ENCODE measurements at places on chromosomes 2 and 18. TPM values are rescaled to one million over a fixed set of nuclear protein-coding genes. Genes with fewer than 3 reads are reported as not detected.

PSME4 gene
- total RNA-seq, result 44.3 TPM

ABCB11 gene
- not detected for total RNA-seq

FAM237A gene
- not detected for total RNA-seq

UGT1A3 gene
- not detected for total RNA-seq

POTEJ gene
- not detected for total RNA-seq

RNU2-63P gene
- 1.7 TPM for total RNA-seq

PDCD1 gene
- total RNA-seq, result 33.2 TPM

TTR gene
- total RNA-seq, result not detected

DNA sequence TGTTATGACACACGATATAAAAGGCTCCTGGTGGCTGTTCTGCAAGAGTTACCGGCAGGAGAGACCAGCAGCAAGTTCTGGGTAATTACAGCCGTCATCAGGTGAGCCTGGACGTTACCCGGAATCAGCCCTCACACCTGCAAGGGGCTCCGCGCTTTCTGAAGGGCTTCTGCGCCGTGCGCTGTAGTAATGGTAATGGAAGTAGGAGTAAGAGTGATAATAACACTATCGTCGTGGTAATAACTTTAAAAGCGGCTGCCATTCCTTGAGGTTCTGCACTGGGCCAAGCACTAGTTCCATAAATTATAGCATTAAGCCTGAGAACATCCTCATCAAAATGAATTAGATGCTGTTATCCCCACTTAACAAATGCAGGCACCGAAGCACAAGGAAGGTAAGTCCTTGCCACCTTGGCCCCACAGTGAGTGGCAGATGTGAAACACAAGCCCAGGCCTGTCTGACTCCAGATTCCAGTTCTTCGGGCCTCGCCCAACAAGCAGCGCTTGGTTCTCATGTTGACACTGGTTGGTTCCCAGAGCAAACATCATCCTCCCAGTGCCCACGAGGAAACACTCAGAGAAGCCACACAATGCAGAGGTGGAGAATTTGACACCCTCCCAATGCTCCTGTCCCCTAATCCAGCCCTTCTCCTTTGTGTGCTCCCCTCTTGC, 205.2 kb downstream of the EIPR1 start:
- peaks cover 16% of the 10 kb centered on the region for H3K36me3 ChIP-seq
- H3K4me3 ChIP-seq, result no peak overlapping the region
- H3K27ac ChIP-seq, result no peak overlapping the region

DNA sequence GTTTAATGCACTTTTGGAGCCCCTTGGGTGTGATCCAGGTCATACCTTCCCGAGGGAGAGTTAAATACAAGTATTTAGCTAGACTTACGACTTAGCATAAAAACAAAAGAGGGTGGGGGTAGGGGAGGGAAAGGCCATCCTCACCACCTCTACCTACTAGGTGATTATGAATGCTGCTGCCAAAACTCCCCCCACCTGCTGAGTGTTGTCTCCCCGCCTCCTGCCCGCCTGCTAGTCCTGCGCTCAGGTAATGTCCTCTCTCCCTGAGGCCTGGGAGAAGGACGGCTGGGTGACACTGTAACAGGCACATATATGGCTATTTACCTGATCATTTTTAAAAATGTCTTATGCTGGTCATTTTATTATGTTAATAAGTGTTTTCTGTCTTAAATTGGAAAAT, 3.0 kb upstream of the NCKAP5 start:
- H3K27ac ChIP-seq, result no peak overlapping the region
- no peaks in the 10 kb centered on the region for H3K36me3 ChIP-seq
- DNase-seq, result no peak
- no peak overlapping the region for H3K4me3 ChIP-seq
- peaks cover 17% of the 10 kb centered on the region for H3K27me3 ChIP-seq

DNA sequence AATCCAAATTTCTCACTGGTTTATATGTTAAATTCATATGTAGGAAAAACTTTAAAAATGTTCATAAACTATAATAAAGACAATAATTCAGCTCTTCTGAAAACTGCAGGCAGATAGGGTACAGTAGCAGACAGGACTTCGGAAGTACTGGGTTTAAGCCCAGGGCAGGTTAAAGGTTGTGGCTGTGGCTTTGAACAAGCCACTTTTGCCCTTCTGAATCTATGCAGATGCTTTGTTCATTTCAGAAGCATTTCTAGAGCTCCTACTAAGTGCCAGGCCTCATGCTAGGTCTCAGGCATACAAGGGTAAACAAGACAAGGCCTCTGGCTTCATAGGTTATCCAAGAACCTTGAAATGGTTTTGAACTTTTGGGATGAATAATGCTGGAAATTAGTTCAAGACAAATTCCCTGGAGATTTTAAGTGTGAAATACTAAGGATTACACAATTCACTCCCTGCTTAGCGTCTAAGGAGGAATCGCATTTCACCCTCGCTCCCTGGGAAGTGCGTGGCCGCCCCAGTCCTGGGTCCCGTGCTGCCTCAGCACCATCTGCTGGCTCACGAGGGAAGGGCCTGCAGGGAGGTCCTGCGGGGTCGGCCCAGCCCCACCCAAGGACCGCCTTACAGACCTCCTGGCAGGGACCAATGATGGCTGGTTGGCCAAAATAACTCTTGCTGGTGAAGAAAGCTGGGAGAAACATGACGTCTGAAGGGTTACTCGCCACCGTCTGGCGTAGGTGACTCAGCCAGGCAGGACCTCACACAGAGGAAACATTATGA, 67.7 kb upstream of the L3MBTL4 start:
- no peaks in the 10 kb centered on the region for H3K4me1 ChIP-seq
- peaks cover 5% of the 10 kb centered on the region for H3K27me3 ChIP-seq
- no peak overlapping the region for H3K27ac ChIP-seq
- peak; percentile 25 for DNase-seq

GRCh38 chr18:60411715-60412114, 39.1 kb upstream of the MC4R start:
- no peak for DNase-seq
- H3K27me3 ChIP-seq, result no peaks in the 10 kb centered on the region
- H3K27ac ChIP-seq, result no peak overlapping the region

- H3K27ac ChIP-seq, result no peak overlapping the region
- DNase-seq, result no peak
- H3K27me3 ChIP-seq, result peaks cover 5% of the 10 kb centered on the region
- H3K4me1 ChIP-seq, result peaks cover 29% of the 10 kb centered on the region
- no peak overlapping the region for H3K4me3 ChIP-seq
- H3K36me3 ChIP-seq, result no peaks in the 10 kb centered on the region
Observed at GRCh38 chr2:85702172-85702571, 8.0 kb downstream of the GNLY start.

- no peak overlapping the region for H3K4me3 ChIP-seq
- DNase-seq, result no peak
- H3K4me1 ChIP-seq, result peaks cover 35% of the 10 kb centered on the region
- H3K27ac ChIP-seq, result no peak overlapping the region
- H3K27me3 ChIP-seq, result no peaks in the 10 kb centered on the region
- peaks cover 2% of the 10 kb centered on the region for H3K36me3 ChIP-seq
Observed at GRCh38 chr2:37593024-37593423, 78.4 kb downstream of the CDC42EP3 start.

GRCh38 chr2:12918138-12918834, 201.6 kb downstream of the TRIB2 start:
- no peaks in the 10 kb centered on the region for H3K4me1 ChIP-seq
- H3K27me3 ChIP-seq, result peaks cover 10% of the 10 kb centered on the region
- no peak overlapping the region for H3K4me3 ChIP-seq
- no peak overlapping the region for H3K27ac ChIP-seq
- DNase-seq, result no peak

- H3K36me3 ChIP-seq, result peaks cover 79% of the 10 kb centered on the region
- H3K27me3 ChIP-seq, result no peaks in the 10 kb centered on the region
- H3K4me3 ChIP-seq, result peak overlapping the region; percentile 22
- DNase-seq, result peak; percentile 58
Observed at GRCh38 chr2:230447455-230448451, 31.8 kb downstream of the SP100 start.

GRCh38 chr18:79123948-79124347, 54.8 kb downstream of the ATP9B start:
- H3K27me3 ChIP-seq, result no peaks in the 10 kb centered on the region
- no peak overlapping the region for H3K4me3 ChIP-seq
- DNase-seq, result no peak
- peaks cover 24% of the 10 kb centered on the region for H3K36me3 ChIP-seq

- DNase-seq, result no peak
- no peaks in the 10 kb centered on the region for H3K36me3 ChIP-seq
- peaks cover 33% of the 10 kb centered on the region for H3K27me3 ChIP-seq
- H3K27ac ChIP-seq, result no peak overlapping the region
- H3K4me3 ChIP-seq, result no peak overlapping the region
Observed at GRCh38 chr18:54957996-54958395, 1.3 kb downstream of the CCDC68 start.

DNA sequence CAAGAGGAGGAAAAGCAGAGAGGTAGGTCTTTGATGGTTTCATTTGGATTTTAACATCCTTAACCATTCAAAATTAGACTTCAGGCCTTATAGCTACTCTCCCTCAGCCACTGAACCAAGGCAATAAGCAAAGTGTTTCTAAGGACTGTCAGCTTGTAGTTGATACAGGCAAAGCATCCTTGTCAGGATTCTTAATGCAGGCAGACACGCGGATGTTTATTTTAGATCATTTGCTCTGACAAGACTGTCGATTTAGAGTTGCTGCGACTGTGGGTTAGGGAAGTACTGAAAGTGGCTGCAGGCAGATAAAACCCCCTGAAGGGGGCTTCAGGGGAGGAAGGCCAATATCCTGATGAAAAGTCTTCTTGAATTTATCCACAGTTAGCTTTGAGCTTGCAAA, 46.6 kb downstream of the CDH20 start:
- H3K36me3 ChIP-seq, result no peaks in the 10 kb centered on the region
- H3K27ac ChIP-seq, result no peak overlapping the region
- H3K4me3 ChIP-seq, result no peak overlapping the region
- DNase-seq, result no peak
- peaks cover 2% of the 10 kb centered on the region for H3K27me3 ChIP-seq

- H3K4me3 ChIP-seq, result no peak overlapping the region
- H3K27ac ChIP-seq, result no peak overlapping the region
- DNase-seq, result no peak
- H3K4me1 ChIP-seq, result no peaks in the 10 kb centered on the region
- no peaks in the 10 kb centered on the region for H3K36me3 ChIP-seq
- H3K27me3 ChIP-seq, result no peaks in the 10 kb centered on the region
Observed at GRCh38 chr2:96463119-96463518, 42.0 kb downstream of the NEURL3 start.

DNA sequence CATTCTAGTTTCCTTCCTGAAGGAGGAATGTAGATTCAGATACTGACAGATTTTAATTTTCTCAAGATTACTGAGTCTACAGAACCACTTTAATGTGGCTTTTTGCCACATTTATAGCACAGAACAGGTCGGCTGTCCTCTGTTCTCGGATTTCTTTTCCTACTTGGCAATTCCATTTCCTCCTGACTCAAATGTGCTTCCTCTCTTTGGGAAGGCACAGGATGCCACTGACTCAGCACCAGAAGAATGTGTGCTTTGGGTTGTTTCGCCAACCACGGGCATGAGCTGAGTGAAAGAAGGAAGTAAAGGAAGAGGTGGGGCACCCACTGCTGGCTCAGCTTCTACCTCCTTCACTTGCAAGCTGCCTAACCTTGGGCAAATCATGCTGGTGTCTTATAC, 970.6 kb upstream of the ACVR2A start:
- H3K27ac ChIP-seq, result no peak overlapping the region
- no peak overlapping the region for H3K4me3 ChIP-seq
- no peaks in the 10 kb centered on the region for H3K4me1 ChIP-seq
- no peak for DNase-seq

DNA sequence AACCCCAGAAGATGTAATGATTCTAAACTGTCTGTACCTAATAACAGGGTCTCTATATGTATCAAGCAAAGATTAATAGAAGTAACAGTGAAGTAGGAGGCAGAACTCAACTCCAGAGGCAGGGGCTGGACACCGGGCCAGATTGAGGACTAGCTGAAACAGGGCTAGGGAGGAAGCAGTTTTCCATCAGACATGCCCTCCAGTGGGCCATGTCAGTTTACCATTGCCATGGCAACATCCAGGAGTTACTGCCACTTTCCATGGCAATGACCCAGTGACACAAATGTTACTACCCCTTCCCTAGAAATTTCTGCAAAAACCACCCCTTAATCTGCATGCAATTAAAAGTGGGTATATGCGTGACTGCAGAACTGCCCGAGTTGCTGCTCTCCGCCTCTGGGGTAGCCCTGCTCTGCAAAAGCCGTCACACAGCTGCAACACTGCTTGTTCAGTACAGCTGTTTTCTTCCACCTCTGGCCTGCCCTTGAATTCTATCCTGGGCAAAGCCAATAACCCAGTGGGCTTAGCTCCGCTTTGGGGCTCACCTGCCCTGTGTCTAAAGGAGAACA, 58.7 kb downstream of the TMEM18 start:
- no peaks in the 10 kb centered on the region for H3K4me1 ChIP-seq
- no peak overlapping the region for H3K27ac ChIP-seq
- DNase-seq, result no peak
- no peaks in the 10 kb centered on the region for H3K27me3 ChIP-seq
- H3K36me3 ChIP-seq, result no peaks in the 10 kb centered on the region

- H3K27ac ChIP-seq, result no peak overlapping the region
- no peaks in the 10 kb centered on the region for H3K27me3 ChIP-seq
- DNase-seq, result no peak
- no peaks in the 10 kb centered on the region for H3K36me3 ChIP-seq
- peaks cover 3% of the 10 kb centered on the region for H3K4me1 ChIP-seq
Observed at GRCh38 chr2:144924827-144925226, 404.9 kb upstream of the ZEB2 start.

- no peaks in the 10 kb centered on the region for H3K36me3 ChIP-seq
- peaks cover 5% of the 10 kb centered on the region for H3K27me3 ChIP-seq
- DNase-seq, result no peak
- H3K4me3 ChIP-seq, result no peak overlapping the region
- no peaks in the 10 kb centered on the region for H3K4me1 ChIP-seq
Observed at GRCh38 chr18:37554399-37554787, 11.2 kb downstream of the CELF4 start.

DNA sequence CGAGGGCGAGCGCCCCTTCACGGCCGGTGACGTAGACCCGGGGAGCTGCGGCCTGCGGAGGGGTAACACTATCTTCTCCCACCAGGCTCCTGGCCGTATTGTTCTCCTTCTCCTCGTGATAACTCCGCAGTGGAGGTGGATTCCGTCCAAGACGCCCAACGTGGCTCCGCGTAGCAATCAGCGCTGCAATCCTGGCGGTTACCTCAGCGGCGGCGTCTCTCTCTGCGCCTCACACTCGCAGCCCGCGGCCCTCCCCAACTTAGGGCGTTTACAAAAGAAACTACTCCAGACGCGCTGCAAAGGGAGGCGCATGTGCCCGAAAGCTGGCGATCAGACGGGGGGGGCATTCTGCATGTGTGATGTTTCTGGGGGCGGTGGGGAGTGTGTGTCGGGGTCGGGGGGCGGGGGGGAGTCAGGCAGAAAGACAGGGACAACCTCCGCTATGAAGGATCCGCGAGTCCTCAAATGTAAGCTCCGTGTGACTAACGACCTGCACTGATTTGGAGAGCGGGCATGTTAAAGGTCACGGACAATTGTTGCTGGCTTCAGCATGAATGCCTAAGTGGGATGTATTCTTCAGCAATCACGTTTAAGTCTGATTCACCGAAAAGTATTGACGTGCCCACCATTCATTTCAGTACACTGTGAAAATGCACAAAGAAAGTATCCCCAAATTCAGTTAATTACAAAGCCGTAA, 1.3 kb upstream of the ZNF516 start:
- H3K27me3 ChIP-seq, result peaks cover 27% of the 10 kb centered on the region
- no peaks in the 10 kb centered on the region for H3K36me3 ChIP-seq
- DNase-seq, result peak; percentile 66
- peaks cover 16% of the 10 kb centered on the region for H3K4me1 ChIP-seq

Measured in activated CD4-positive, alpha-beta T cell treated with anti-CD3 and anti-CD28 coated beads for 36 hours (primary cell).